Stimulated activated CD8-positive, alpha-beta memory T cell treated with anti-CD3 and anti-CD28 coated beads, Interleukin-7, amount 100 ng/mL, for 1 hour (primary cell): ENCODE measurements at places on chromosomes 5 and 9.

DNA sequence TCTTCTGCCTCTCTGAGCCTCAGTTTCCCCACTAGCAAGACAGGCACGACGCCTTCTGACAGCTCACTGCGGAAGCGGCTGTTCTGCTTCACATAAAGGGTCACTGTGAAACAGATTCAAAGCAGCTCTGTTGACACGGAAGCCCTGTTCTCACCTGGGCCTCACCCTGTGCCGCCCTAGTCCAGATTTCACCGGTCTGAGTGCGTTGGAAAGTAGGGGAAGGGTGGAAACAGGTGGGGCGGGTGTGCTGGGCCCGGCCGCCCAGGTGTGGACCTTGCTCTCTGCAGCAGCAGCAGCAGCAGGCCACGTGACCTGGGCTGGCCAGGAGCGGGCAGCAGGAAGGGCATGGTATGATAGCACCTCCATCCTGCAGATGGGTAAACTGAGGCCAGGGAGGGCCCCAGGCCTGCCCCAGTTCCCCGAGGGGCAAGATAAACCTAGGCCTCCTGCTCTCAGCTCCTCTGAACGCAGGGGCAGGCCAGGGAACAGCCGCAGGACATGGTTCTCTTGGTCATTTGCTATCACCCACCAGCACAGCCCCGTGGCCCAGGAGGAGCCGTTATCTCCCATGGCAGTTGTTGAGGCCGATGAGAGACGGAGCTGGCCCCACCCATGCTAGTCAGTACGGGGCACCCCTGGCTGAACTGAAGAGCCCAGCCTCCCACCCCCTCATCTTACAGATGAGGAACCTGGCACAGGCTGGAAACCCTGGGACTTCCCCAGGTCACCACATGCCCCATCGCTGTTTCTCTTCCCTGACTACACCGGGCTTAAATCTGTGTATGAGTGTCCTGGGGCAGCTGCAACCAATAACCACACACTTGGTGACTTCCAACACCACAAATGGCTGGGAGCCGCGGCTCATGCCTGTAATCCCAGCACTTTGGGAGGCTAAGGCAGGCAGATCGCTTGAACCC is 12.1 kb downstream of the PTGES2 start:
- DNase-seq = no peak

DNA sequence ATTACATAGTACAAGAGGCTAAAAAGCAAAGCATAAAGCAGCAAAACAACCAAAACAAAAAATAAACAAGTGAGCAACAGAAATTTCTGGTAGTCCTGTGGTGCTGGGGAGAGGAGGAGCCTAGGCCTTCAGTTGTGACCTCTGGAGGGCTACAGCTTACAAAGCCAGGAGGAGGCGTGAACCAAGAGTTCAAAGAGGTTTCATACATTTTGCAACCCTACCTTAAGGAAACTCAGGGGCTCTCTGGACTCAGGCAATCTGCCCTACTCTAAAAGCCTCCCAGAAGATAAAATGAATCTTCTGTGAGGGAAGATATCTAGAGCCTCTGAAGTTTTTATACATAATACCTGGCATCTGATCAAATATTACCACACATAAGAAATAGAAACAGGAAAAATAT is 187.4 kb downstream of the AGTPBP1 start:
- DNase-seq = no peak

- DNase-seq = no peak
Measured at GRCh38 chr9:69045821-69046220, 10.3 kb downstream of the FXN start.

DNA sequence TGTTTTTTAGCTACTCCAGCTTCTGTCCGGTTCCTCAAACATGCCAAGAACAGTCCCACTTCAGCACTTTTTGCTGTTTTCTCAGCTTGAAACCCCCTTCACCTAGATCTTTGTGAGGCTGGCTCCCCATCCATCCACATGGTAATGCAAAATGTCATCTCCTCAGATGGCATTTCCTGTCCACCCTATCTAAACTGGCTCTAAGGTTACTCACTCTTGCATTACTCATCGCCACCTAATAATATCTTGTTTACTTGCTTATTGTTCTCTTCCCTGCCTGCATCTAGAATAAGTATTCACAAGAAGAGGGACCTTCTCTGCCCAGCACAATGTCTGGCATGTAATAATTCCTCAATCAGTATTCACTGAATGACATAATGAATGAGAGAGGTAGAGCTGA is 220.1 kb downstream of the FAM114A2 start:
- no peak for DNase-seq

DNA sequence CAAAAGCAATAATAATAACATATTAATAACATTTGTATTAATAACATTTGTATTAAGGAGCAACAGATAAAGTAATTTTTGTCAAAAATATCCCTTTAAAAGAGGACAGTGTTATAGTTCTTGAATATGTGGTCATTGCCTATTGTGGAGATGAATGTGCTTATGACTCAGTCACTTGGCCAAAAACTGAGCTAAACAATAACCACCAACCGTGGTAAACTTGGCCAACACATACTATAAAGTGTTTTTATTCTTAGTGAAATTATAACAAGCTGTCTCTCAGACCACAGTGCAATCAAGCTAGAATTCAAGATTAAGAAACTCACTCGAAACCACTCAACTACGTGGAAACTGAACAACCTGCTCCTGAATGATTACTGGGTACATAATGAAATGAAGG is 159.2 kb upstream of the PLPPR1 start:
- DNase-seq = no peak

- DNase-seq = no peak
Measured at GRCh38 chr9:81971727-81972126, 16.8 kb upstream of the SPATA31D1 start.

DNA sequence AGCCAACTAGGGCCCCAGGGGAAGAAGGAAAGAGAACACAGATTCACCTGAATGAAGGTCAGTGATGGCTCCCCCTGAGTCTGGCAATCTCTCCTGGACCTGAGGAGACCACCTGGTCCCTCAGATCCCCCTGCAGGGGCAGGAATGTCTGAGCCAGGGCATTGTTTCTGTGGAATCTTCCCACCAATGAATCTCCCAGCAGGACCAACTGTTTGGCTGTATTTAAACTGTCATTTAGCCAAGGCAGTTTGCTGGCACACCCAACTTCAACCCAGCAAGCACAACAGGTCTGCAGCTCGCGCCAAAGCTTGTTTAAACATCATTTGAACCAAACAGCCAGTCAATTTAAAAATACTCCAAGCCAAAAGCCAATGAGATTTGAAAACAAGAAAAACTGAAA is 92.6 kb downstream of the SH3TC2 start:
- DNase-seq = no peak

GRCh38 chr5:11609570-11610303 is 294.5 kb downstream of the CTNND2 start:
- no peak for DNase-seq

DNA sequence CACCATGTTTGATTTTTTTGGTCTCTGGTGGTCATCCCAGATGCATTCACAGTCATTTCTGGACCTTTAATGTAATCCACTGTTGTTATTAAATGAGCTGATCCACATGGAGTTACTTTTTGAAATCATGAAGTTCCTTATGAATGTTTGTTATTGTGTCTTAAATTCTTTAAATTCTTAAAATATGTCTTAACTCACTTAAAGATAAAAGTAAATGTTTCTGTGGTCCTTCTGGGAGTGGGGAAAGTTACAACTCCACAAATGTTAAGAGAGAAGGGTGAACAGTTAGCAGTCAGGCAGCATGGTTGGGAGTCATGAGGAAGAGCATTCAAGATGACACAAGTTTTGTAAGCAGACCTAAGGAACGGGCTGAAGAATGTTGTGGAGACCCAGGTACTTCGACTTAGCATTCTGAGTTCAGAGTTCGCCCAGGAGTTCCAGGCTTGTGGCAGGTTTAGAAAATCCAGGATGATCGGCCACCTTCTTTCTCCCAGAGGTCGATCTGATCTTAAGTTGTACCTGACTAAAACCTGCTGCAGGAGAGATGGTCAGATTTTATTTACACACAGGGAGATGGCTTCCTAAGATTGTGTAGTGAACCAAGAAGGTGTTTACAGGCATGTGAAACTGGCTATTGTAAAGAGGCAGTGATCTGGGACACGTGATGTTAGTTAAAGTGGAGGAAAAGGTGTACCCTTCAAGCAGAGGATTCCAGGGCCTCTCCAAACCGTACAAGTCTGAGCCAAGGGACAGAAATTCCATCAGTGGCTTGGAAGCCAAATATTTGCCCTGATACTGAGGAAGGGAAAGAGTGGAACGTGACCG is 17.2 kb downstream of the SLC1A1 start:
- DNase-seq = no peak

- DNase-seq = no peak
Measured at GRCh38 chr5:176747670-176748072, 62.7 kb upstream of the UNC5A start.

- DNase-seq = no peak
Measured at GRCh38 chr5:172439785-172440477, 14.4 kb downstream of the SH3PXD2B start.

DNA sequence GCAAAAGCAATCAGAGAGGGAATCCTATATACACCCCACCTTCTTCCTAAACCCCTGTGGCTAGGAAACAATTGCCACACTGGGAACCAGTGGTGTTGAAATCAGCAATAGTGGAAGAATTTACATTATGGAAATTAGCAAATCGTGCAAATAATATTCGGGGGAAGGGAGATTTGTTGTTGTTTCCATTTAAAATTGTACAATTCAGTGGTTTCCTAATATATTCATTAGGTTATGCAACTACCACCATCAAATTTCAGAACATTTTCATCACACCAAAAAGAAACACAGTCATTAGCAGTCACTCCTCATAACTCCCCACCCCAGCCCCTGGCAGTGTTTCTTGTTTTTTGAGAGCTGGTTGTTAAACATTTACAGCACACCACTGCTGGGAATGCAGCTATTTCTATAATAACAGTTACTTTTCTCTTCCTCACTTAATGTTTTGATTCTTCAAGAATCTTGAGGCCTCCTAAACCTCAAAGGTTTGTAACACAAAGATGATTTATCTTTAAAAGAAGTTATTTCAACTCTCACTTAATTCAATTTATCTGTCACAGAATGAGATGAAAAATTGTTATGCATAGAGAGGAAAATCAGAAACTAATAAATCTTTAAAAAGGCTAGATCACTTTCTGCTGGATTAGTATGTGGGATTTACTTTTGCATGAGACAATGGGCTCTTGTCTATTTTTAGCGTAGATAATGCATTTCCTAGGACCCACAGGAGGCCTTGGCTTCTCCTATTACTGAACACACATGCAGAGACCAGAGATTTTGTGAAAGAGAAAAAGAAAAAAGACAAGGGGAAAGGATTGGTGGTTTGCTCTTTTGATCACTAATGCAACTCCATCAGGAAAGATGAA is 91.8 kb upstream of the DAPK1 start:
- DNase-seq = no peak

- no peak for DNase-seq
Measured at GRCh38 chr9:79619930-79620329, 48.2 kb downstream of the TLE4 start.

DNA sequence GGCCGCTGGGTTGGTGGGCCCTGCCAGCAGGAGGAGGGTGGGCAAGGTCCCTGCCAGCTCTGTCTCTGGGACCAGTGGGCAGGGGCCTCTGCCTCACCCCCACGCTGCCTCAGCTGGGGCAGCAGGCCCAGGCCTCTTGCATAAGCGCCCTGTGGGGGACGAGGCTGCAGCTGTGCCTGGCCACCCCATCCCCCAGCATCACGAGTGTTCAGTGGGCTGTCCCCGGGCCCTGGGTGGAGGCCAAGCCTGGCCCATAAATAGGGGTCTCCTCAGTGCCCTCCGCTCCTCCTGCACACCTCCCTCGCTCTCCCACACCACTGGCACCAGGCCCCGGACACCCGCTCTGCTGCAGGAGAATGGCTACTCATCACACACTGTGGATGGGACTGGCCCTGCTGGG is at the start of gene PTGDS:
PTGDS (plus strand) TSS at position 282 of the 400 bp plus-strand sequence; CDS start at position 357, 75 bp downstream.
- no peak for DNase-seq

- no peak for DNase-seq
Measured at GRCh38 chr9:84851935-84852585, 182.5 kb downstream of the NTRK2 start.

DNA sequence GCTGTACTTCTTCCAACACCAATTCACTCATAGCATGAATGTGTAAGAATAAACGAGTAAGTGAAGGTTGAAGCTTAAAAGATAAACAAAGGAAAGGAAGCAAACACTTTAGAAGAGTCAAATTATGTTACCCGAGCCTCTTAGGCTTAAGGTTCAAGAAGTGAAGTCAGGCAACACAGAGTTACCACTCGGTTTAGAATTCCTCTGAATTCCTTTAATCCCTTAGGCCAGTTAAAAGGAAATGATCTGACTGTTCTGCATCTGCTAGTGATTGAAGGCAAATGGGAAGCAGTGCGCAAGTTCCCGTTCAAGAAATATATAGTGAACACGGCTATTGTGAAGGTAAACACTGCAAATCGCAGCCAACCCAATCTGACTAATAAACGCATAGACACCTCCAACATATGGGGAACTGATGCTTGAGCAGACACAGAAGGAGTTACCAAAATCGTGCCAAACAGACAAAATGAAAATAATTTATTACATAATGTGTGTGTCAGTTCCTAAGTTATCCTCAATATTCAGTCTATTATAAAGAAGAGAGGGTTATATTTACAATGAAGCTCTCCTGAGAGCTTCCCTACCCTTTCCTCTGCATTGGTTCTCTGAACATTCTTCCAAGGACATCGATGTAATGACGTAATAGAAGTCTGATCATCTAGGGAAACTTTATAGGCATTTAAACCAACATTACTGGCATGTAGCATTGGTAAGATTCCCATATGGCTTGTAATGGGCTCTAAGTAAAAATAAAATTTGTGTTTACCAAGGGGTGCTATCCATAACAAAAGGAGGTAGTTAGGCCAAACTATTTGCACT is 837.1 kb upstream of the ZNF608 start:
- no peak for DNase-seq

DNA sequence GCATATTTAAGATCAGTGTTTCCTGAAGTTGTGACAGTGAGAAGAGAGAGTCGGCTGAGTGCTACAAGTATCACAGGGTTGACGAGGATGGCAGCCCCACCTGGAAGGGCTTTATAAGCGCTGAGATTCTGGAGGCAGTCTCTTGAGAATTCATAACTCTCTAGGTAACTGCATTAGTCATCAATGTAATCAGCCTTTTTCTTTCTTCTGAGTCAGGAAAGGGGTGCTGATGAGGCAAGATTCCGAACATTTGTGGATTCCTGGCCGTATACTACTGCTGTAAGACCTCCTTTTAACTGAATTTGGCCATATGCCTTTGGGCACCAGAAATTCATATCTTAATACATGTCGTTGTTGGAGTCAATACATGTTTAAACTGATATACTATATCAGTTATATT is 6.6 kb upstream of the RNF20 start:
- no peak for DNase-seq

DNA sequence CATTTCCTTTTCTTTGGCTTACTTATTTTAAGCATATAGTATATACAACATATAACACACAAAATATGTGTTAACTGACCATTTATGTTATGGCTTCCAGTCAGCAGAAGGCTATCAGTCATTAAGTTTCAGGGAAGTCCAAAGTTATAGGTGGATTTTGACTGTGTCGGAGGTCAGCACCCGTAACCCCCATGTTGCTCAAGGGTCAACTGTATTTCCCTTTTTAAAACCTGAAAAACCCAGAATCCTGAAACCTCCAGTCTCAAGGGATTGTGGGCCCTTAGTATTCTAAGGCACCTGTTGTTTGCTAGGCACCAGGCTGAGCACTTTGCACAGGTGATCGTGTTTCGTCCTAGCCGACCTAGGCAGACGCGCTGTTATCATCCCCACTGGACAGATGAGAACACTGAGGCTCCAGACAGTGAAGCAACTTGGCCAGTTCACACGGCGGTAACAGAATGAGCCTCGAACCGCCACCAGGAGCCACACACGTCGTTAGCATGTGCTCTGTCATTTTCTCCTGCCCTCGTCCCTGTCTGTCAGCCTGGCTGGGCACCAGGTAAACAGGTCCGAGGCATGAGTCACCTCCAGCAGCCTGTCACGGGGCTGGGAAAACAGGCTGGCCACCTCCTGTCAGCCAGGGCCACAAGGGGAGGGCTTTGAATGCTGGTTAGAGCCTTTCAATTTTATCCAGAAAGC is 39.9 kb downstream of the DUSP1 start:
- no peak for DNase-seq
